ENCODE measurements at places on chromosomes 1 and 21.

DNA sequence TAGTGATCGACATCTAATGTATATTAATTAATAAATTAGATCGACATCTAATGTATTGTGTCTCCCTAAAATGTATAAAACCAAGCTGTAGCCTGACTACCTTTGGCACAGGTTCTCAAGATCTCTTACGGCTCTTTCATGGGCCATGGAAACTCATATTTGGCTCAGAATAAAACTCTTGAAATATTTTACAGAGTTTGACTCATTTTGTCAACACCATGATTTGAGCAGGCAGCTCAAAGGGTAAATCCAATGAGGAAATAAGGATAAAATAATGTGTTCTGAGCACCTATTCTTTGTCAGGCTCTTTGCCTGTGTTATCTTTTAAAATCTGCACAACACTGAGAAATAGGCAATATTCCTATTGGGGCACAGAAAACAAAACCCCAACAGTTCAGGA lies 223.4 kb upstream of the DUSP10 start:
- DNase-seq: no peak

DNA sequence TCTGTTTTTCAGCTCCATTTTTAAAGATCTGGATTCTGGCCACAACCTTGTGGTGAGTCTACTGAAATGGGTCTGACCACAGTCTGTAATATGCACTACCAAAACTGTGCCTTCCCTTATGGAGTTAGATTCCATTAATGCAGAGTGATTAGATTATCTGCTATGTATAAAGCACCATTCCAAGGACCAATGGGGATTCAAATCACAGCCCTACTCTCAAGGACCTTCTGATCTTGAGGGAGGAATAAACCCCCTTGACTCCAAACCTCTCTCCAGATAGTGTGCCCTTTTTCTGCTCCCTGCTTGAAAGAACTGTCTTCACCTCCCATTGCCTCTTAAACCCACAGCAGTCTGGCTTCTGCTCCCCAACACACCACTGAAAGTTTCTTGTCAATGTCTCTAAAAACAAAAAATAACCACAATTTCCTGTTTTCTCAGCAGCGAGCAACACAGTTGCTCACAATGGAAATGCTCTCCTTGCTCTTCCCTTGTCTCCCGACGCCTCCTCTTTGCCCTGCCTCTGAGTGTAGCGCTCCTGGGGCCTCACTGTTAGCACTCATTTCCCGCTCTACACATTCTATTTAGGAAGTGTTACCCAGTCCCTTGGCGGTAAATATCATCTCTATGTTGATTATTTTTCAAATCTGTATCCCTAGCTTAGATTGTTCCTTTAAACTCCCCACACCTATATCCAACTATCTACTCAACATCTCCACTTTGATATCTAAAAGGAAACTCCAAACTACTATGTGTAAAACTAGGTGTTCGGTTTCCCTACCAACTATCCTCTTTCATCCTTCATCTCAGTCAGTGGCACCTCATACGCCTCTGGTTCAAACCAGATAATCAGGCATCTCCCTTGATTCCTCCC lies 13.6 kb downstream of the PCNX2 start:
- no peak for DNase-seq

GRCh38 chr1:31108861-31109260 lies 43.3 kb upstream of the PUM1 start:
- DNase-seq: no peak

GRCh38 chr1:74824497-74825107 lies 91.7 kb downstream of the TYW3 start:
- no peak for DNase-seq

GRCh38 chr1:181036107-181036836 lies 2.5 kb downstream of the MR1 start:
- DNase-seq: no peak

- no peak for DNase-seq
Measured at GRCh38 chr1:119531606-119532323, 24.8 kb downstream of the HSD3B1 start.

GRCh38 chr1:91374086-91374485 lies 30.6 kb downstream of the HFM1 start:
- no peak for DNase-seq

DNA sequence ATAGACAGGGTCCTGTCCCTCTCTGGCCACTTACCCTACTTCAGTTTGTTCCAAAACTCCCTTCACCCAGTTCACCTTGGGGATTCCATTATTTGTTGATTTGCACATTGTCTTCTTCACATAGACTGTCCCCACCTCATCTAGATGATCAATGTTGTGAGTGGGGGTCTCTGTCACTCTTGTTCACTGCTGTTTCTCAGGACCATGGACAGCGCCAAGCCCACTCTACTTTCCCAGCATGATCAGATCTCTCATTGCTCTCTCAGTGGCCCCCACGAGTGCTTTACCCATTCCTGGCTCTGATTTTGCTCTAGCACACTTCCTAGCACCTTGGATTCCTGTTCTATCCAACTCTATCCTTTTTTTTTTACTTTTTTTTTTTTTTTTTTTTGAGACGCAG lies 45.4 kb upstream of the IGSF21 start:
- DNase-seq: no peak

DNA sequence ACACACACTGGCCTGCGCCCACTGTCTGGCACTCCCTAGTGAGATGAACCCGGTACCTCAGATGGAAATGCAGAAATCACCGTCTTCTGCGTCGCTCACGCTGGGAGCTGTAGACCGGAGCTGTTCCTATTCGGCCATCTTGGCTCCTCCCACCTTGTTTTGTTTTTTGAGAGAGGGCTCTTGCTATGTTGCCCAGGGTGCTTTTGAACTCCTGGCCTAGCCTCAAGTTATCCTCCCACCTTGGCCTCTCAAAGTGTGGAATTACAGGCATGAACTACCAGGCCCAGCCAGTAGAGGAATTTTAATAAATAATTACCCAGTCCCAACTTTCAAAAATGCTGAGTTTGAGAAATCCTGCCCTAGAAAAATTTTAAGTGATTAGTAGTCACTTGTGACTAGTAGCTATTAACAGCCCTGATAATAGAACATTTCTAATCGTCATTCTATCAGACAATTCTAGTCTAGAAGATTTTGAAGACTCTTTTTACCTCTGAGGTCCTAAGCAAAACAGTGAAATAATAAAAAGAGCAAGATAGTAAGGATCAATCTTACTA lies 30.9 kb upstream of the SLC35D1 start:
- DNase-seq: no peak

GRCh38 chr1:226751703-226752102 lies 12.6 kb upstream of the ITPKB start:
- DNase-seq: no peak

- DNase-seq: no peak
Measured at GRCh38 chr1:158107916-158108315, 72.8 kb upstream of the CD1D start.

- DNase-seq: no peak
Measured at GRCh38 chr1:220300442-220301121, 28.3 kb upstream of the RAB3GAP2 start.
